Keratinocyte (primary cell): ENCODE measurements at places on chromosomes 2 and 18.

- no peak overlapping the region for H3K27ac ChIP-seq
- DNase-seq: no peak
- H3K4me3 ChIP-seq: no peak overlapping the region
- peaks cover 3% of the 10 kb centered on the region for H3K4me1 ChIP-seq
These were observed 218.1 kb downstream of the TPGS2 start for GRCh38 chr18:36610661-36611060.

DNA sequence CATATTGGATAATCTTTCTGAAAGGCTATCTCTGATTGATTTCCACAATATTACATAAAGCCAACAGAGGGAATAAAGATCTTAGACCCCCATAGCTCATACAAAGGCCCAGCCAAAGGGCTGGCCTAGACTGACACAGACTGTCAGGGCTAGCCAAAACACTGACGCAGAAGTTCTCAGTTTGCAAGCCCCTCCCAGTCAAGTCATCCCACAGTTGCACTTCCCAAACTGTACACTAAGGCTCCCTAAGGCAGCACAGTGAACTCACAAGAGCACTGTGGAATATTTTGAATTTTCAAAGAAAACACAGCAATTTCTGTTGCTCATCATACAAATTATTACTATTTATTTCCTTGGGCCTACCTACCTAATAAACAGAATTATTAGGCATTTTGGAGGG lies 244.9 kb downstream of the SP3 start:
- no peak overlapping the region for H3K4me3 ChIP-seq
- H3K4me1 ChIP-seq: peaks cover 17% of the 10 kb centered on the region
- no peak overlapping the region for H3K27ac ChIP-seq
- no peaks in the 10 kb centered on the region for H3K36me3 ChIP-seq
- no peak for DNase-seq

- no peak overlapping the region for H3K4me3 ChIP-seq
- DNase-seq: no peak
- H3K27me3 ChIP-seq: no peaks in the 10 kb centered on the region
- no peak overlapping the region for H3K27ac ChIP-seq
These were observed 46.3 kb downstream of the PSD4 start for GRCh38 chr2:113219889-113220641.

GRCh38 chr2:118667964-118668363 lies 179.5 kb downstream of the EN1 start:
- no peak overlapping the region for H3K4me3 ChIP-seq
- DNase-seq: no peak
- peaks cover 3% of the 10 kb centered on the region for H3K4me1 ChIP-seq
- H3K36me3 ChIP-seq: no peaks in the 10 kb centered on the region
- H3K27me3 ChIP-seq: no peaks in the 10 kb centered on the region
- H3K27ac ChIP-seq: no peak overlapping the region

- no peaks in the 10 kb centered on the region for H3K27me3 ChIP-seq
- peak overlapping the region; percentile 10 for H3K27ac ChIP-seq
- H3K4me1 ChIP-seq: peaks cover 13% of the 10 kb centered on the region
These were observed 146.6 kb downstream of the RDH14 start for GRCh38 chr2:18413676-18414396.
